Skin of body (tissue), 3 donors: ENCODE measurements at places on chromosomes 3 and 15. TPM values are rescaled to one million over a fixed set of nuclear protein-coding genes. Genes with fewer than 3 reads are reported as not detected.

Gene PCLAF
- total RNA-seq: 21.2 TPM

Gene MUC20
- 2.5 TPM for total RNA-seq

DNA sequence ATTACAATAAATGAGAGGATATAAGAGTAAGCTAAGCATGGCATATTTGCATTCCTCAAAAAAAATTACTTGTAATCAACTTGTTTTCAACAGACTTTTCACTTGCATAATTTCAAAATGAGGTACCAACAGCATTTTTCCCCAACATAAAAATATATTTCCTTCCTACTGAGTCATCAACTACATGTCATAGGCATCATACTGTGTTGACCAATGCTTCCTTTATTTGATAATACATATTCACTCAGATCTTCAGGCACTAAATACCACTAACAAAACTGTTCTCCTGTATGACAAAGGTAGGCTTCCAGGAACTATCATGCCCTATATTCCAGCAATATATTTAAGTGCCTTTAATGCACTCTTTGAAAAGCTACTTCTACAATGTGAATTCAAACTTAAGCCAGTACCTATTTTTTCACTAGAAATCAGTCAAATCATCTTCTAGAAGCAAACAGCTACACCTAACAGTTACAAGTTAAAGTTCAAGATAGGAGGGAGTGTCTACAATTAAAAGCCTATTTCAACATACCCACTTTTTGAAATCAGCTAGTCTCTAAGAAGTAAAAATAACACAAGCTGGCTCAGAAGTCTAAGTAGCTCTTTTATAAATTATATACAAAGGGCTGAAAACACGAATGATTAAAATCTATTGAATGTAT is 11.3 kb downstream of the ADAM10 start:
- no peak for DNase-seq

- no peak for DNase-seq
Observed at GRCh38 chr15:57015897-57016296, 97.5 kb downstream of the TCF12 start.

GRCh38 chr3:148914936-148915690 is 50.0 kb downstream of the CPA3 start:
- no peak for DNase-seq

- DNase-seq: no peak
Observed at GRCh38 chr15:79185199-79185598, 94.6 kb upstream of the RASGRF1 start.

DNA sequence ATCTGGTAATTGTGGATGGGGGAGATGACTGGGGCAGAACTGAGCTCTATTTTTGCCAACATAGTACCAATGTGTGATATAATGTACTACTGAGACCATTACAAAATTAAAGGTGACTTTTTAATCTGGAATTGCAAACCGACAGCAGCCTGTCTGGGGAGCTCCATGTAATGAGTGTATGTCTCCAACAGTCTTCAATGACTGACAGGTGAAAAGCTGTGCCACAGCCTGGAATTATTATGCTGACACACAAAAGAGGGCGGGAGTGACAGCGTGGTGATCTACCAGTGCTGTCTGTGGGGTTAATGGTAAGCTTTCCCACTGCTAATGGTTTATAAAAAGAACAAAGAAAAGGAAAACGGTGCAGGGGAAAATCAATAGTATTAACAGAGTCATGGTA is 143.4 kb downstream of the CLSTN2 start:
- no peak for DNase-seq

- no peak for DNase-seq
Observed at GRCh38 chr15:81049835-81050234, 49.1 kb downstream of the TLNRD1 start.

DNA sequence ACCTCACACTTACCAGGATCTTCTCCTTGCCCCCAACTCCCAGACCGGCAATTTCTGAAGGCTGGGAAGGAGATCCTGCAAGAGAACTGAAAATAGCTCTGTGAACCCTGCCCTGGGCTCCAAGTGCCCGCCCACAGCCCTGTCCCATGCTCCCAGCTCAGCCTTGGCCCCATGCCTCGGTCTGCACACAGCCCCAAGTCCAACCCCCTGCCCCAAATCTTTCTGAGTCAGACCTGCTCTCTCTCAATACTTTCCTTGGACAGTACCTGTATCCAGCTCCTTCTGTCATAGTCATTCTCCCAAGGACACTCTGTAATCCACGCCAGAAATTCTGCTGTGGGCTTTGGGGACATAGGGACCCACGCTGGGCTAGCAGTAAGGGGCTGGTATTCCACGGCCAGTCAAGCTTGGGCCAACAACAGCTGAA is 6.3 kb upstream of the SMAD3 start:
- no peak for DNase-seq
